Keratinocyte (primary cell): ENCODE measurements at places on chromosomes 5 and 9.

- no peak overlapping the region for H3K27ac ChIP-seq
- H3K36me3 ChIP-seq: no peaks in the 10 kb centered on the region
Observed at GRCh38 chr9:96158909-96159575, 142.9 kb downstream of the HSD17B3 start.

DNA sequence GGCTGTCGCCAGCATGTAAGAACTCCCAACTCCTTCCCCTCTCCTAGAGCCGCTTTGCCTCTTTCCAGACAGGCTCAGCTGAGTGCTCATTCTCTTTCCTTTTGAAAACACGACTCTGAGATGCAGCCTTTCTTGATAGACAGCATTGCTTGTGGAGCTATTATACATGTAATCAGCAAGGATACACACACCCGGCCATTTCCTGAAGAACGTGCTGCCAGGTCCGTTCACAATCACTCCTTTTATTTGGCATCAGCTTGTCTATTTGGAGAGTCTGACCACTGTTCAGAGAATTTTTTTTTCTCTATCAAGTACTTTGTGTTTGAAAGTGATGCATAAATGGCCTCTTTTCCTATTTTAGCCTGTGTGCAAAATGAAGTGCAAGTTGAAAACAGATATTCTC, 328.7 kb downstream of the MARCHF11 start:
- no peak overlapping the region for H3K27ac ChIP-seq
- H3K4me1 ChIP-seq: no peaks in the 10 kb centered on the region
- H3K4me3 ChIP-seq: no peak overlapping the region
- H3K36me3 ChIP-seq: no peaks in the 10 kb centered on the region

GRCh38 chr5:415928-416635, 26.9 kb upstream of the EXOC3 start:
- H3K4me3 ChIP-seq: no peak overlapping the region
- H3K27me3 ChIP-seq: no peaks in the 10 kb centered on the region
- H3K4me1 ChIP-seq: peaks cover 5% of the 10 kb centered on the region

- no peaks in the 10 kb centered on the region for H3K36me3 ChIP-seq
- no peak overlapping the region for H3K27ac ChIP-seq
- H3K4me1 ChIP-seq: no peaks in the 10 kb centered on the region
- H3K4me3 ChIP-seq: no peak overlapping the region
- no peaks in the 10 kb centered on the region for H3K27me3 ChIP-seq
Observed at GRCh38 chr5:160303690-160304089, 8.7 kb downstream of the CCNJL start.

GRCh38 chr5:113480243-113480642, 8.0 kb downstream of the MCC start:
- no peaks in the 10 kb centered on the region for H3K4me1 ChIP-seq
- H3K27ac ChIP-seq: no peak overlapping the region
- H3K36me3 ChIP-seq: no peaks in the 10 kb centered on the region
- no peak overlapping the region for H3K4me3 ChIP-seq
- no peak for DNase-seq

DNA sequence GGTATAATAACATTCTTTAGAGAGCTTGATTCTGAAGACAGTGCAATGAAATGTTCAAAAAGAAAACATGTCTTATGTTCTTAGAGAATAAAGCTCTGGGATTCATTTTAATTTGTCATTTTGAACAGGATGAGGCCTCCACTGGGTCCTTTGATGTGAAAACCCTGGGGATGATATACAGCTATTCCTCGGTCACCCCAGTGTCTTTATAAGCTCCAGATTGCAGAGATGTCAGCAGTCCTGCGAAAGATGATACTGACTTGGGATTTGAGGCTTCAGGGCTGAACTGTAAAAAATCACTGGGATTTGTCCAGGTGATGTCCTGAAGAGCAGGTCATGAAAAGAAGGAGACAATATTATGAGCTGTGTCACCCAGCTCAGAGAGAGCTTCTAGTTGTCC, 529.7 kb upstream of the ZNF608 start:
- H3K4me1 ChIP-seq: peaks cover 13% of the 10 kb centered on the region
- DNase-seq: no peak
- H3K36me3 ChIP-seq: no peaks in the 10 kb centered on the region
- no peak overlapping the region for H3K4me3 ChIP-seq

DNA sequence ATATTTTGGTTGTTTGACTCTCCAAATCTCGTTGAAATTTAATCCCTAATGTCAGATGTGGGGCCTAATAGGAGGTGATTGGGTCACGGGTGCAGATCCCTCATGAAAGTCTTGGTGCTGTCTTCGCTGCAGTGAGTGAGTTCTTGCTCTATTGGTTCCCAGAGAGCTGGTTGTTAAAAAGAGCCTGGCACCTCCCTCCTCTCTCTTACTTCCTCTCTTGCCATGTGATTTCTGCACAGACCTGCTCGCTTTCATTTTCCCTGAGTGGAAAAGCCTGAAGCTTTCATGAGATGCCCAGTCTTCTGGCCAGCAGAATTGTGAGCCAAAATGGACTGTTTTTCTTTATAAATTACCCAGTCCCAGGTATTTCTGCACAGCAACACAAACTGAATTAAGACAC, 221.6 kb downstream of the MAT2B start:
- no peaks in the 10 kb centered on the region for H3K27me3 ChIP-seq
- no peak overlapping the region for H3K27ac ChIP-seq
- no peaks in the 10 kb centered on the region for H3K36me3 ChIP-seq
- H3K4me1 ChIP-seq: no peaks in the 10 kb centered on the region
- no peak for DNase-seq

GRCh38 chr9:97651646-97652045, 18.0 kb downstream of the NCBP1 start:
- H3K27ac ChIP-seq: no peak overlapping the region
- H3K4me1 ChIP-seq: no peaks in the 10 kb centered on the region
- H3K4me3 ChIP-seq: no peak overlapping the region
- DNase-seq: no peak
- H3K36me3 ChIP-seq: peaks cover 17% of the 10 kb centered on the region
- no peaks in the 10 kb centered on the region for H3K27me3 ChIP-seq

GRCh38 chr9:126696401-126697145, 82.8 kb downstream of the LMX1B start:
- H3K4me1 ChIP-seq: peaks cover 12% of the 10 kb centered on the region
- no peaks in the 10 kb centered on the region for H3K36me3 ChIP-seq
- H3K27me3 ChIP-seq: peaks cover 3% of the 10 kb centered on the region
- DNase-seq: no peak
- H3K4me3 ChIP-seq: no peak overlapping the region

GRCh38 chr5:39670391-39670790, 245.6 kb upstream of the DAB2 start:
- no peaks in the 10 kb centered on the region for H3K27me3 ChIP-seq
- no peak overlapping the region for H3K27ac ChIP-seq
- DNase-seq: no peak
- no peaks in the 10 kb centered on the region for H3K4me1 ChIP-seq

DNA sequence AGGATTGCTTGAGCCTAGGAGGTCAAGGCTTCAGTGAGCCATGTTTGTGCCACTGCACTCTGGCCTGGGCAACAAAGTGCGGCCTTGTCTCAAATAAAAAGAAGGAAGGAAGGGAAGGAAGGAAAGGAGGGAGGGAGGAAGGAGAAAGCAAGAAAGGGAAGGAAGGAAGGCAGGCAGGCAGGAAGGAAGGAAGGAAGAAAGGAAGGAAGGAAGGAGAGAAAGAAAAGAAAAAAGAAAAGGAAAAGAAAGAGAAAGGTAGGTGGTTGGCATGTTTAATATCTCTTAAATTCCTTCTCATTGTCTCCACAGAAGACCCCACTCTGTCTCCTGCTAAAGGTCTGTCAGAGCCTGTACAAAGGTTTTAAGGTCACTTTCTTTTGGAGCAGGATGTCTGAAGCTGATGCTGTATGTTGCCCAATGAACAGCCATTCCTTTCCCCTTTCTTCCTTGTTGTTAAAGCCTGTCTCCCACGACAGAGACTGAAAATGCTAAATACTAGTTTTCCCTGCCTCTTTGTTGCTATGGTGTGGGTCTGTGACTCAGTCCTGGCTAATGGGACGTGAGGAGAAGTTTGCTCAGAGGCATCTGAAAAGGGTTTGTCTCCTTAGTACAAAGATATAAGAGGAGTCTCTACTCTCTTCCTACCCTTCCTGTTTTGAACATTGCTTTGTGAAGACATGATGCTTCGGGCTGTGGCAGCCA, 213.3 kb downstream of the PCSK1 start:
- no peak for DNase-seq
- peaks cover 26% of the 10 kb centered on the region for H3K4me1 ChIP-seq

DNA sequence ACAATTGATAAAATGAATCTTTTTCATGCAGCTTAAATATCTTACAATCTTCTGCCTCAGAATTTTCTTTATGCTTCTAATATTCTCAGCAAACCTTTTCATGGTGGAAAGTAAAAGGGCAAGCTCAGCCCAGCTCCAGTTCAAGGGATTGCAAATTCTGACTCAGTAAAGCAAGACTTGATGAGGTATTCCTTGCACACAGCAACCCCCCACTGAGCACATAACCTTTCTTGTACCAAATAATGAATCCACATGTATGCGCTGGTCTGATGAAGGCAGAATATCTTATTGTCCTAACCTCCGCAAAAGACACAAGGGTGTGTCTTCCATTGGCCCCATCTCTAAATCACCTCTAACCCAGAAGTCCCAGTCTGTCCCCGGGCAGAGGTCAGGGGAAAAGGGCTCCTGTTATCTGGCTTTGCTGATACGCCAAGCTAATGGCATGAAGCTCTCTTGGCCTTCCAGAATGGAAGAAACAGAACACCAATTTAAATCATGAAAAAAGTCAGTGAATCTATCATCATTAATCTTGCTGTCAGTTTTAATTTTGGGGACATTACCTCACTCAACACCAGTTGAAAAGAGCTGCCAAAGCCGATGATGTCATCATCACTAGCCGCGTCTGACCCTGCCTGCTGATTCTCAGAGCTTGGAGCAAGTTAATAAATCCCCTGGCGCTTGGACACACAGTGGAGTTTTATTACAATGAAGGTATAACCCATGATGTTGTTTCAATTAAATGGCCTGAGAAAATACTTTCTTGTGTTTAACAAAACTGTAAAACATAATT, 592.5 kb upstream of the CLINT1 start:
- H3K36me3 ChIP-seq: no peaks in the 10 kb centered on the region
- DNase-seq: no peak
- no peak overlapping the region for H3K4me3 ChIP-seq
- no peaks in the 10 kb centered on the region for H3K27me3 ChIP-seq
- no peaks in the 10 kb centered on the region for H3K4me1 ChIP-seq

GRCh38 chr5:126182971-126183695, 240.1 kb upstream of the GRAMD2B start:
- no peaks in the 10 kb centered on the region for H3K36me3 ChIP-seq
- no peaks in the 10 kb centered on the region for H3K4me1 ChIP-seq
- no peak overlapping the region for H3K4me3 ChIP-seq
- no peak for DNase-seq

DNA sequence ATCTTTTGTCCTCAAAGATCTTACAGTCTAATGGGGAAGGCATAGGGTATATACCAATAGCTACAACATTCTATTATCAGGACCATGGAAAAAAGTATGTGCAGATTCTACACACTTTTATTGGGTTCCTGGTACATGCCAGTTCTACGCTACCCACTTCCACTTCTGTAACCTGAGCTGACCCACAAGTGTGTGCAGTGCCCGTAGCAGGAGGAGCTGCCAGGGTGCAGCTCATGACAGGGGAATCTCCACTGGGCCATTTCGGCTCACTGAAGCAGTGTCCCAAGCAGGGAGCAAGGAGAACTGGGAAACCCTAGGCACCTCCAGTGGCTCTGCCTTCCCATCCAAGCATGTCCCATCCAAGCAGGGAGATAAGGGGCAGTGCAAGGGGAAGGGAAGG, 60.4 kb downstream of the FOXI1 start:
- H3K27ac ChIP-seq: no peak overlapping the region
- no peak overlapping the region for H3K4me3 ChIP-seq
- no peak for DNase-seq
- no peaks in the 10 kb centered on the region for H3K4me1 ChIP-seq
- H3K36me3 ChIP-seq: no peaks in the 10 kb centered on the region

GRCh38 chr9:123597876-123598556, 242.0 kb downstream of the CRB2 start:
- no peaks in the 10 kb centered on the region for H3K4me1 ChIP-seq
- H3K27me3 ChIP-seq: no peaks in the 10 kb centered on the region
- no peak overlapping the region for H3K4me3 ChIP-seq
- peaks cover 3% of the 10 kb centered on the region for H3K36me3 ChIP-seq
- DNase-seq: no peak
- no peak overlapping the region for H3K27ac ChIP-seq

- no peaks in the 10 kb centered on the region for H3K4me1 ChIP-seq
- H3K4me3 ChIP-seq: no peak overlapping the region
- H3K27ac ChIP-seq: no peak overlapping the region
- H3K27me3 ChIP-seq: no peaks in the 10 kb centered on the region
- no peaks in the 10 kb centered on the region for H3K36me3 ChIP-seq
- no peak for DNase-seq
Observed at GRCh38 chr5:11289733-11290132, 528.7 kb upstream of the DAP start.

- no peaks in the 10 kb centered on the region for H3K4me1 ChIP-seq
- no peak overlapping the region for H3K27ac ChIP-seq
- no peaks in the 10 kb centered on the region for H3K27me3 ChIP-seq
- no peaks in the 10 kb centered on the region for H3K36me3 ChIP-seq
Observed at GRCh38 chr9:30075451-30076199, 2308.8 kb upstream of the ACO1 start.

GRCh38 chr9:134585746-134586706, 55.6 kb upstream of the COL5A1 start:
- DNase-seq: no peak
- peaks cover 11% of the 10 kb centered on the region for H3K27me3 ChIP-seq
- H3K27ac ChIP-seq: no peak overlapping the region
- no peaks in the 10 kb centered on the region for H3K36me3 ChIP-seq

DNA sequence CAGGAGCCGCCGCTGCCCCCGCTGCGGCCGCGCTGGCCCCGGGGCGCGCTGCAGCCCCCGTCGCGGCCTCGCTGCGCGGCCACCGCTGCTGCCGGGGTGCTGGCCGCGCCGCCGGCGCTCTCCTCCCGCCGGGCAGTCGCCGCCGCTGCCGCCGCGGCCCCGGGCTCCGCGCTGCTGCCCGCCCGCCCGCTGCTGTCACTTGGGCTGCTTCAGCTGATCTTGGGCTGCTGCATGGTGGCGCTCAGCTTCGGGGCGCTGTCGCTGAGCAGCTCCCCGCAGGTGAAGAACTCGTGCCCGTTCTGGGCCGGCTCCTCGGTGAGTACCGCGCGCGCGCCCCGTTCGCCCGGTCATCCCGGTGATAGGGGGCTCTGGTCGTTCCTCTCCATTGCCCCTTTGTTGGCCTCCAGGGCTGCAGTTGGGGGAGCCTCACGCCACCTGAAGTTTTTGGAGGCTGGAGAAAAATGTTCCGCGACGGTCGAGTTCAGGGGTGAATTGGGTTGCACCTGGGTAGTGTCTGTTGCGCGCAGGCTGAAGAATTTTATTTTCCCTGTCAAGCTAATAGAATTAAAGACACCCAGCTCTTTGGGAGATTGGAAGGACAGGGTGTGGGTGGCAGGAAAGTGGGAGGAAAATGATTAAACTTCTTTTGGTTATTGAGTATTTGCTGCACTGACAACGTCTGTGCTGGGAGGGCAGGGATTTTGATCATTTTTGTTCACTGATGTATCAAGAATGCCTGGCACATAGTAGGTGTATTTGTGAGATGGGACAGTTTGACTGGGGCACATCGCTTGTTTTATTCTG, 596 bp downstream of the ENTREP1 start:
- H3K4me3 ChIP-seq: peak overlapping the region; percentile 11
- no peak overlapping the region for H3K27ac ChIP-seq
- no peak for DNase-seq
- peaks cover 22% of the 10 kb centered on the region for H3K27me3 ChIP-seq
